ENCODE measurements at places on chromosomes 12 and 14.

DNA sequence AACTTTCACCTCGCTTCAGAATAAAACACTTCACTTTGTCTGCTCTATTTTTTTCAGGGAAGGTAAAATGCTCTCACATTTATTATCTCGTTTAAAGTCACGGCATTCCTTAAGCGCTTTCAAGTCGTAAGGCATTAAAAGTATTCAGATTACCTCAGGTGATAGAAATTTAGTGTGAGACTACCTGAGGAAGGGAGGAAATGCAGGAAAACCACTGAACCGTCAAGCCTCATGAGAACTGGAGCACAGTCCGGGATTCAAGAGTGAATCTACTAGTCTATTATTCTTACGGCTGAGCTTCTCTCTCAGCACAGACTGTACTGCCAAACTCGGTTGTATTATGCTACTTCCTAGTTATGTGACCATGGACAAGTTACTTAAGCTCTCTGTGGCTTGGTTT, 8.3 kb upstream of the PPFIBP1 start:
- no peak for DNase-seq

DNA sequence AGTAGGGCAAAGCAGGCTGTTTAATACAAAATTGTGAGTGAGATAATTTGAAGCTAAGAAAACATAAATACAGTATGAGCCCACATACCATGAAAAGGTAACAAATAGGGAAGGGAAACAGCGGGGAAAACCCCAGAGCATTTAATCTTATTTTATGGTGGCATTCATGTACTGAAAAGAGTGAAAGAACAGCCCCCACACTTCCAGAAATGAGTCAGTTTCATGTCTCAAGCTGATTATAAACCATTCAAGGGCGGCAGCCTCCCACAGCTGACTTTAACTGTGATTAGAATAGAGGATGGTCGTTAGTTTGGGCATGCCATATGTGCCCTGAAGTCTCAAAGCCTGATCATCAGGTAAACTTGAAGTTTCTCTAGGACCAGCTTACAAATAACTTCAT, 64.5 kb downstream of the FOXG1 start:
- DNase-seq: no peak

- DNase-seq: peak; percentile 14
Measured at GRCh38 chr14:30990770-30991169, 34.7 kb upstream of the AP4S1 start.

GRCh38 chr14:43898687-43899086, 608.4 kb downstream of the FSCB start:
- no peak for DNase-seq

DNA sequence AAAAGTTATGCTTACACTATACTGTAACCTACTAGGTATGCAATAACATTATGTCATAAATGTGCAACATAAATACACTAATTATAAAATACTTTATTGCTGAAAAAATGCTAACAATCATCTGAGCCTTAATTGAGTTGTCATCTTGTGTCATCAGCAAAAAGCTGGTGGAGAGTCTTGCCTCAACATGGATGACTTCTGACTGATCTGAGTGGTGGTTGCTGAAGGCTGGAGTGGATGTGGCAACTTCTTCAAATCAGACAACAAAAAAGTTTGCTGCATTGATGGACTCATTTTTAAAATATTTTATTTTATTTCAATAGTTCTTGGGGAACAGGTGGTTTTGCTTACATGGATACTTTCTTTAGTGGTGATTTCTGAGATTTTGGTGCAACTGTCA, 93.9 kb upstream of the AMN1 start:
- DNase-seq: no peak

DNA sequence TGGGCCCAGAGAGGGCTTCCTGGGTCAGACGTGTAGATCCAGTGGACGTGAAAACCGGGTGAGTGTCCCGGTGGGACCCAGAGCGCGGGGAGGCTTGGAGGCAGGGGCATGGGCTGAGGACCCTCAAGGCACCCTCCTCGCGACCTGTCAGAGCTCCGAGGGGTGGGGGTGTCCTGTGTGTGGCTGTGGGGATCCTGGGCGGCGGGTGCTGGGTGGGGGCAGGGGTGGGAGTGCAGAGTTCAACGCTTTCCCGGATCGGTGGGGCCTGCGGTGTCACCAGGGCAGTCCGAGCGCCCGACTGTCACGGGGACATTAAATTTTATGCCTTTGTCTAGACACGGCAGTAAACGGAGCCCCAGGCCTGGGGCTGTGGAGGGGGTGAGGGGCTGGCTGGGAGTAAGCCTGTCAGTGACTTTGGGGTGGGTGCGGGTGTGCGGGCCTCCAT, 1.0 kb downstream of the TMEM121 start:
- no peak for DNase-seq

DNA sequence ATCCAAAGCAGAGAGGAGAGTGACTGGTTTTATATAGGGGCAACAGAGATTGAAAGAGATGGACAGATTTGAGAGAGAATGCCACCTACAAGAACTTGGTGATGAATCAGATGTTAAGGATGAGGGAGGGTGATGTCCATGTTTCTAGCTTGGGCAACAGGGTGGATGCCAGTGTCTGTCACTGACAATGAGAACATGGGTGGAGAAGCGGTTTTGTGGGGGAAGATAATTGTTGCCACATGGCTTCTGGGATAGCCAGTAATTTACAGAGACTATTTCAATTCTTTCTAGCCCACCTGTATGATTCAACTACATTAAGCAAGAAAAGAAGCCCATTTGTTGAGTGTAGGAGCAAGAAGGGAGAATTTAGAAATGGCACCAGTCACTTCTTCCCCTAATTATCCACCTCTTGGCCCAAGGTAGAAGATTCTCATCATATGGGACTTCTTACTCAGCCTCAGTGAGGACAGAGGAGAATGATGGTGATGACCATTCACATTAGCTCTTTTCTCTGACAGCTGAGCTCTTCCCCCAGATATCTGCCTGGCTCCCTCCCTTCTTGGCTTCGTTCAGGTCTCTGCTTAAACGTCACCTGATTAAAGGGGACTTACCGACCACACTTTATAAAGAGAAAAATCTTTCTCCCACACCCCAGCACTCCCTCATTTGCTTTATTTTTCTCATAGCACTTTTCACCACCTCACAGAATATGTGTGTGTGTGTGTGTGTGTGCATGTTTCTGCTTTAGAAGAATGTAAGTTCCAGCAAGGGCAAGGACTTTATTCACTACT, 117.8 kb downstream of the DUSP6 start:
- DNase-seq: no peak

DNA sequence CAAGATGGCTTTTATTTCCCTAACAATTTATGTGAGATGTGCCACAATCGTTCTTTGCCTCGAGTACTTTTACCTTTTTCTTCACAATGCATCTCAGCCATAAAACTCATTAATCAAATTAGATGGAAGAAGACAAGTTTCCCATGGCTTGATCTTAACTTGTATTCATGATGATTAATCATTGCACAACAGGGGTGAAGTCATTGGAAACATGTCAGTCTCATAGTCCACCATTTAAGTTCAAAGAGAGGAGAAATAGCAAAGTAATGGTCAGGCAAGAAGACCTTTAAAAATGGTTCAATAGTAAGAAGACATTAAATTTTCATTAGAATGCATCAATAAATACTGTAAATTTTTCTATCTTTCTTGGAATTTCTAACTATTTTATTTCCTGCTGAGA, 136.3 kb downstream of the FOXG1 start:
- no peak for DNase-seq

GRCh38 chr14:68160779-68161546, 341.4 kb downstream of the RAD51B start:
- DNase-seq: no peak

DNA sequence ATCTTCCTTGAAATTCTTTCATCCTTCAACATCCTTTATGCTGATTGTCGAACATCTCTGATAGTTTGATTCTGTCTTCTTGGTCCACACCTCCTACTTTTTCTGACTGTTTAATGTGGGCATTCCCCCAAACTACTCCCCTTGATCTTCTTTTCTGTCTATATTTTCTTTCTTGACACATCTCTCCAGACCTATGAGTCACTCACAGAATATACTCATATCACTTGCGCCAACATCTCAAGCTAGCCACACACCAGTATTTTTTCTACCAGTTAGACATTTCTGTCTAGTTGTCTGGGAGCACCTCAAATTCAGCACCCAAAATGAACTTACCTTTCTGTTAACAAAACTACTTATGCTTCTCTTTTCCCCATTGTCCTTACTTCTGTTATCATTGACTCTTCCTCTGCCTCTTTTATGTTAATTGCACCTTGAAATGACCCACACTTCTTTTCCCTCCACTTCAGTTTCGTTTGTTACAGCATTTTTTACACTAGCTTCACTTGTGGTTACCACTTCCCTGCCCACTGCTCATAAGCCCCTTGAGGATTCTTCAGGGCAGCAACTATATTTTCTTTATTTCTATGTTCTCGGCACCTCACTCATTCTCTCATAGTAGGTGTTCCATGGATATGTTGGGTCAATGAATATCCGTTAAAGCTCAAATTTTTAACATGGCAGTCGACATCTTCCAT, 33.5 kb downstream of the TSHR start:
- DNase-seq: no peak

DNA sequence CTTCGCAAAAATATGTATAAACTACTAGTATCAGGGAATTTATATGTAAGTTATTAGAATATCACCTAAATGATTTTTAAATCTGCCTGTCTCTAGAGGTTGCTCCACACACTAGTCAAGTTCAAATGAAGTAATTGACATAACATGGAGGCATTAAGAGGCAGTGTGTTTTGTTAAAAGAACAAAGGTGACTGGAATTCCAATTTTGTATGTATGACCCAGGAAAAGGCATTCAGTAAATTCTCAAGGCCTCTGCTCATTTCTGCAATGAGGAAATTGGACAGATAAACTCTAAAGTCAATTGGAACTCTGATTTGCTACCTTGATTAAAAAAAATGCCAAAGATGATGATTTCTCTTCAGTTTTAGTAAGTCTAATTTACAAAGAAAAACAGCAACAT, 117.1 kb downstream of the NAV3 start:
- no peak for DNase-seq

DNA sequence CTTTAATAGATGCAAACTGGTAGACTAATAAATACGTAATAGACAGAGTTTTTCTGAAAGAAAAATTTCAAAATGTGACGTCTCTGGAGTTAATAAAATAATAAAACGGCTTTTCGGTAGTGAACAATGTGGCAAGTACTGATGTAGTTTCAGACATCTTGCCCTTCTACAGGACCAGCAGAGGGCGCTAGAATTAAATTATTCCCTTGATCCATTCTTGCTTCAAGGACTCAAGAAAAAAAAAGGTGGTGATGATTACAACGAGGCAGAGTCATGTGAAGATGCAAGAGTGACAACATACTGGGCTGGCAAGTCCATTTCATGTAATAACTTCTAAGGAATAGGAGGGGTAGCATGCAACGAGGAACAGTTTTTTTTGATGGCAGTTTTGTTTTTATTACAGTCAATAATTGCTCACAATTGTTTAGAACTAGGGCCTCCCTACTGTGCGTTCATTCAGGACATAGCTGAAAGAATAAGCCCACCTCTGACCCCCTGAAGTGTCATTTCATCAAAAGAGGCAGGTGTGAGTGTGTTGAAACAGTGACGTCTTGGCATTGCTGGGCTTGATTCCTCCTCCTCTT, 101.0 kb upstream of the GZMB start:
- DNase-seq: no peak

- DNase-seq: no peak
Measured at GRCh38 chr12:103181366-103182152, 224.1 kb downstream of the ASCL1 start.

DNA sequence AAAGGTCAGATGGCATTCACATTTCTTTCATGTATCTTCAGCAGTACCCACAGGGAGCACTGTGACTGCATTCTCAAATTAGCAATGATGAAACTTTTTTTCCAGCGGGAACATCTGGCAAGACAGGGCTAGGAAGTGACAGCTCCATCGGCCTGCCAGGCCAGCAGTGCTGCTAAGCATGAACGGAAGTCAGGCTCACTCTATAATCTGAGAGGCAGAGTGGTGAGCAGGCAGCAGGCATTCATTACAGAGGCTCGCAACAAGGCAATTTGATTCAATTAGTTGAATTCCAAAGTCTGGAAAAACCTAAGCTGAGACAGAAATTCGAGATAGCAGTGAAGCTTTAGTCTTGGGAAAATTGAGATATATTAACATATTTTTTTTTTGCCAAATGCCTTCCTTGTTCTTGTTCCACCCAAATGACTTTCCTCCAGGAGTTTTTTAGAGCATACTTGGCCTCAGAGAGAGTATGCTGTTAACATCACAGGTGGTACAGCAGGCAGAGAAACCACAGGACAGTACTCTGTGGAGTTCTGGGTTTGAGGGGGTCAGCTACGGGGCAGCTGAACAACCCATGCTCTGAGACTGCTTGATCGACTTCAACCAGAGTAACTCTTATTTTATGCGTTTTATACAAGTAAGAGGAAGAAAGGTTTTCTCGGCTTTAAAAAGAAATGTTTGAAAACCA, 414.9 kb downstream of the APAF1 start:
- no peak for DNase-seq

DNA sequence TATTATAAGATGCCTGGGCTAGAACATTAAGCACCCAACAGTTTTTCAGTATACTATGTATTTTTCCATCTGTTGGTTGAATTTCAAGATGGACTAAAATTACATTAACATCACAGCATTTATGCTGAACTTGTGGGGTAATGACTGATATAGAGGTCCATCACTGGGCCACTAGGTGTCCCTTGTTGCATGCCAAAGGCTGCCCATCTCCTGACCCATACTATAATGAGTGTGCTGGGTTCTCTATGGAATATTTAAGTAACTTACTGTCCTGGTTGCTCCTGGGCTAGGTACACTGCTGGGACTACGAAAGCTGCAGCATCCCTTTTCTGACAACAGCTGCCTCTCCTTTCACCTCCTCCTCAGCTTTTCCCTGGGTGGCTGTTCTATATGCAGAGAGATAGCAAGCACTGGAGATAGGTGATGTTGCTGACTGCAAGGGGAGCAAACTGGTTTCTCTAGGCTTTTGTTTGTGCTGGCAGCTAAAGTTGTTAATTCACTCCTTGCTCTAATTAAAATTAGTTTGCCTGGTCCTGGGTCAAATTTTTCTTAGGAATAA, 138.6 kb upstream of the TRHDE start:
- DNase-seq: no peak

DNA sequence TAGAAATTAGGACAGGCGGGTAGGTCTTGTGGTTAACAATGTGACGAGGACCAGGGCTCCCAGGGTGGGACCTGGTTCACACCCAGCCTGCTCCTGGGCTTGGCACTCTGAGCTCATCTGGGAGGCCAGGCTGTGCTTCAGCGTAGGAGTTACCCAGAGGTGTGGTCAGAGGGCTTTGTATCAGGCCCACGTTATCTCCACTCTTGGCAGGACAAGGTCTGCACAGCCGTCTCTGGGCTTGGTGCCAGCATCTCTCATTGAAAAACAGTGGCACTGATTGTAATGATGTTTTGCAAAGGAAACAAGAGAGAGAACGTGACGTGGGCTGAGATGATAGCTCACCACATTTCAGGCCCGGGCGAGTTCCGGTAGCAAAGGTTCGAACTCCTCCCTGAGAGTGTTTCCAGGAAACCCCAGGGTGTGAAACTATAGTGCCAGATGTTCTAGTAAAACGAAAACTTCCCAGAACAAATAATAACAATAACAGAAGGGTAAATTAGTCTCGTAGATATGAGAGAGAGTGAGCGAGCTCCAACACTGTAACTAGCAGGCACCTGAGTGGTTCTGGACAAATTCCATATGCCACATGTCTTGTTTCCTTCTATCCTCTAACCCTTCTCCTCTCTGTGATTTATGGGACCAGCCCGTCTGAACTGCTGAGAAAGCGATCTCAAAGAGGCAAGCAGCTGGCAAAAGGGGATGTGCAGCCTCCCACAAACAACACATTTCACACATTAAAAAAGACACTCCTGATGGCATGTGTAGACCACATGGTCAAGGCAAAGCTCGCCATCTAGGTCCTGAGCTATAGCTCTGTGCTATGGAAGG, 227.3 kb downstream of the KTN1 start:
- no peak for DNase-seq

Measured in GF-D8 (cell line).